NCI-H82 (cell line): ENCODE measurements at places on chromosomes 6 and 20.

GRCh38 chr6:104505838-104506237, 353.9 kb downstream of the HACE1 start:
- no peak for DNase-seq

- no peak for DNase-seq
Measured at GRCh38 chr6:152068622-152069261, 261.3 kb downstream of the ESR1 start.

DNA sequence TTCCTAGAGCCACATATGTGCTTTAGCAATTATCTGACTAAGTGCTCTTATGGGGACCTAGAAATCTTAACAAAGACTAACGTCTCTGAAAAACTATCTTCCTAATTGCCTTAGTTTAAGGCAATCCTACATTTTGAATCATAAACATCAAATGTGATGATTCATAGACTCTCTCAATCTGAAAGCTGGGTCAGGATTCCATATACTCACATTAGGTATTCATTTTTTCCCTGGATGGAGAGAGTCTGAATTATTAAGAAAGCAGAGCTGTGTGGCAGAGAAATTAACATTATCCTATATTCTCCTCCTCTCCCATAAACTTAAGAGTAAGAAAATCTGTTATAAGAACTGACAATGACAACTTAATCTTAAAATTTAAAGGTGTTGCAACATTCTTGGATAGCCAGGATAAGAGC, 1.6 kb upstream of the PRL start:
- no peak for DNase-seq

DNA sequence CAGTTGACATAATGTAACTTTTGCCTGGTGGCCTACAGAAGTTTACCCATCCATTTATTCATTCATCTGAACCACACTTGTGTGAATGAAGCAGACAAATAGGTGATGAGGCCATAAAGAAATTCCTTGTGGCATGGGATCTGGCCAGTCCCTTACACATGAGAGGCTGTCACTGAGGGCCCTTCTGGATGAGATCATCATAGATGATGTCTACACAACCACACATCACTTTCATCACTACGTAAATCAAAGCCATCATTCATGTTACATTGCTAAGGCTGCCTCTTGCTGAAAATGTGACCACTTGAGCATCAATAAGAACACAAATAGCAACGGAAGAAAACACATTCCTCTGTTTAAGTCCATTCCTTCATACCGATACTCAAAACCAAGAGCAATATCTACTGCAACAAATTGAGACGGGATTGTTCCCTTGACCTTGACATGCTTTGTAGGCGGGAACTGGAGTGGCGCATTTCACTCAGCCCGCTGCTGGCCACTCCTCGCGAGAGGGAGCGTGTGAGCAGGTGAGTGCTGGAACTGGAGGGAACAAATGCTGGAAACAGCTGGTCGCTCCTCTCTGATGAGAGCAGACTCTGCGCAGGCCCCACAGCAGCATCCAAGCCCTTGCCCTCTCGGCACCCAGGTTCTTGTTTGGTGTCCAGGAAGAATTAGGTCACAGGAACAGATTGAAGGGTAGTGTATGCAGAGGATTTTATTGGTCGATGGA, 49.3 kb downstream of the FAM50B start:
- no peak for DNase-seq

DNA sequence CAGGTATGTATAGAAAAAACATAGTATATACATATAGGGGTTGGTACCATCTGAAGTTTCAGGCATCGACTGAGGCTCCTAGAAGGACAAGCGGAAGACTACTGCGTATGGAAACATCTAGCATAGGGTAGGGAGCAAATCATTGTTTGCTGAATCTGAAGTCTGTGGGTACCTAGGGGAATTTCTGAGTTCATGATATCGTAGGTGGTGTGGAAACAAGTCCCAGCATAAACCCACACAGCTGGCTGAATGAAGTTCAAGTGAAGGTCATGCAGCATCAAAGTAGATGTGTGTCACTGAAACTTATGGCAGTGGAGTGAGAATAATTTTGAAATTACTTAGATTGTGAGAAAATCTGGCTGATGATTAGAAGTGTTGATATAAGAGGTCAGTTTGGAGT, 39.4 kb downstream of the MAP7 start:
- DNase-seq, result no peak

GRCh38 chr6:139271056-139271455, 20.7 kb downstream of the TXLNB start:
- DNase-seq, result no peak

GRCh38 chr6:84348801-84349200, 121.4 kb upstream of the CEP162 start:
- no peak for DNase-seq

- DNase-seq, result no peak
Measured at GRCh38 chr6:36925809-36926208, 28.7 kb upstream of the PI16 start.

GRCh38 chr6:138492871-138493270, 6.4 kb downstream of the NHSL1 start:
- no peak for DNase-seq

- DNase-seq, result no peak
Measured at GRCh38 chr6:816510-817084, 123.7 kb upstream of the EXOC2 start.

DNA sequence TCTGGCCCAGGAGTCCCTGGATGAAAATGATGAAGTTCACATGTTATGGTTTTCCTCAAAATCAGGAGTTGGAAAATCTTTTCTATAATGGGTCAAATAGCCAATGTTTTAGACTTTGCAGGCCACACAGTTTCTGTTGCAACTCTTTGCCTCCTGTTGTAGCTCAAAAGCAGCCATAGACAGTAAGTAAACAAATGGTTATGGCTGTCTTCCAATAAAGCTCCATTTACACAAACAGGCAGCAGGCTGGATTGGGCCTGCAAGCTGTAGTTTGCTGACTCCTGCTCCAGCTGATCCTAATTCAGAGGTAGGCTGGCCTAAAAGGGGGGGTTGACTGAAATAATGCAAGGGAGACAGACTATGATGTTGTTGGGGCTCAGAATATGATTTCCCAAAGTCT, 33.0 kb downstream of the METTL24 start:
- no peak for DNase-seq

- DNase-seq, result no peak
Measured at GRCh38 chr20:59632541-59633113, 28.3 kb downstream of the PHACTR3 start.

DNA sequence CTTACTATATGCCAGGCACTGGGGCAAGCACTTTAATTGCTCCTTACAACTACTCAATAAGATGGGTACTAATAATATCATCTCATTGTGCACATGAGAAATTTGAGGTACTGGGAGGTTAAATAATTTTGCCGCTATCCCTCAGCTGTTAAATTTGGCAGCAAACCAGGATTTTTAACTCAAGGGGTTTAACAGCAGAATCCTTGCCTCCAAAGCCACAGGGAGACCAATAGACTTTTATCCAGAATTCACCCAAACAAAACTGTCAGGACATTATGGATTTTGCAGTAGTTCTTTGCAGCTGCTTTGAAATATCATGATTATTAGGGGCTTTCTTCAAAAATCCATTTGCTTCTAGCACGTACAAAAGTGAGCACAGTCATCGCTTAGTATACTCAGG, 136.2 kb downstream of the RPS12 start:
- no peak for DNase-seq

DNA sequence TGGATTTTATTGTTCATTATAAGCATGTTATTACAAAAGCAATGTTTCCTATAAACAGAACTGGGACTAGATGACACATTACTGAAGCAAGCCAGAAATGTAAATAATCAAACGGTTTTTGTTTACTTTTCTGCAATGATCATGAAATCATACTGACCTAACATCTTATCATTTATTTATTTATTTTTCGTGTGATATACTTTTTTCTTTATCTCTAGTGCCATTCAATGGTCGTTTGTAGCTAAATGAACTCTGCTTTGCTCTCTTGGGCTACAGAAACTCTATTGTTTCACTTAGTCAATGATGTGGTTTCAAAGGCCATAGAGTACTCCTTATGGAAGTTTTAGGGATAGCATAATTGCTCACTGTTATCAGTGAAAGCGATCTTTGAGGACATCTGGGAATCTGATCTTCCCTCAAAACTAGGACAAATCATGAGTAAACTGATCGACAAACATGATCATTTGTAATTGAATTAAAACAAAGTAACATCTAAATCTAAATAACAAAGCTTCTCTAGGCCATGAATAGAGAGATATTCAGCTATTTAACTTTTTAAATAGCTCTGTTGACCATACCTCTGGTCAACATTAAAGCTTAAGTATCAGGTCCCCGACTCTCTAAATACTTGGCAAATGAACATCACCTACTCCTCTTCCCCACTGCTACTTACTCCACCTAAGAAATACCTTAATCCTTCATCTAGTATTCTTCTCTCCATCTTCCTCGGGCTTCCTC, 933.4 kb downstream of the TFAP2A start:
- DNase-seq, result no peak
